NCI-H1048 (cell line): ENCODE measurements at places on chromosomes 7 and 10.

DNA sequence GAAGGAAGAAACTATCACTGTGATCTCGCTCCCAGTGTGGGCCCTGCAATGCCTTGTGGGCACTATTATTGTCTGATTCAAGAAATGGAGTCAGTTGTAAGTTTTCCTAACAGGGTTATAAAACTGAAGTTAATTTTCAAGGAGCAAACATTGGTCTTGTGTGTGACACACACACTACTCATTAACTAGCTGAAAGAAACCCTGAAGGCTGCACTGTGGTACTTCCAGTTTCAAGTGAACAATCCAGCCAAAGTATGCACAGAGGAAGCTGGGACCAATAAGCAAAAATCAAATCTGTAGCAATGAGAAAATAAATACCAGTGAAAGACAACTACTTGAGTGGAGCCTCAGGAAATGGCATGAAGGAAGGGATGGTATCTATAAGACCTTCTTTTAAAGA is 506.6 kb upstream of the POT1 start:
- no peak for DNase-seq

DNA sequence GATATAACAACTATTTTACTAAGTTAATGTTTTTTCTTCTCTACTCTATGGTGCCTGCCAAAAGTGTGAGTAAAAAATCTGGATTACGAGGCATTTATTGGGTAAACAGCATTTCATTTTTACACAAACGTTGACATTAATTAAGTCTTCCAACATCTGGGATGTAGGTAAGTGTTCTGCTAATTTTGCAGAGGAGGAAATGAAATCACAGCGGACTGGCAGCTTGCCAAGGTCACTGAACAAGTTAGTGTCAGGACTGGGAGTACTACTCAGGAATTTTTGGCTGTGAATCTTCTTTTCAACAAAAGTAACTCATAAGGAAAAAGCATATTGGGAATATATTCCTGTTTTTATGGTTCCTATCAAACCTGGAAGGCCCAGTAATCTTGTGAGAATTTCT is 612.1 kb upstream of the FZD8 start:
- DNase-seq = no peak

DNA sequence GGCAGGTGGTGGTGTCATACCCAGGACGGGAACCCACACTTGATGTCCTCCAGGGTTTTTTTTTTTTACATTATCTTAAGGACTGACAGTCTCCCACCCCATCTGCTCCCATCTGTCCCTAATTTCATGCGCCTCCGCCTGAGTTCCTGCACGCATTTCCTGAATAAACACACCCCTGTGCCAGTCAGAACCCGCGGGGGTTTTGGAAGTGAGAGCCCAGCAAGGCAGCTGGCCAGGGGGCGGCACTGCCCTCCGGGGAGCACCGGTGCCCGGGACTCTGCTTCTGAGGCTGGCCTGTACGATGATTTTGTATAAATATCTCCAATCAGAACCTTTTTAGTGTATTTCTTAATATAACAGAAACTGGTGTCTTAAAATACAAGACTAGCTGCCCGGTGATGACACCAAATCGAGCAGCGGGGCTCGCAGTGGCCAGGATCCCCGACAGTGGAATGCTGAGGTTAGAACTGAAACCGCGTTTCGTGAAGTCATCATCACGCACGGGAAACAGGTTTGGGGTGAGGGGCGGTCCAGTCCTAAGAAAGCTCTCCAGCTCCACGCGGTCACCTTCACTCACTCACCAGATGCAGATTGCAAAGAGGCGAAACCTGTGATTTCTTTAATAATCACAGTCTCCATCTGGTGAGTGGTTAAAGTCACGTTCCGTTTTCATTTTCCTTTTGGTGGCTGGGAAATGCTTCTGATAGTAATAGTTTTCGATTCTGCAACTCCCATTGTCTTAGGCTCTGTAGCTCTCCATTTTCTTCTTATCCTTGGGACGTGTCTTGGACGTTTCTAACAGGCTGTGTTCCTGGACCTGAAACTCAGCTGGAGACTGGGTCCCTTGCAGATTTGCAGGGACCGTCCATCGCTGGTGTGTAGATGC is 19.7 kb downstream of the BNIP3 start:
- DNase-seq = no peak

- DNase-seq = no peak
These were observed 29.2 kb upstream of the MKX start for GRCh38 chr10:27774831-27775230.

- DNase-seq = no peak
These were observed at the start of gene PPP1R9A for GRCh38 chr7:94907026-94907810. TSS of gene PPP1R9A (plus strand) at chr7:94907594. CDS start at chr7:94910114, 2,520 bp downstream.
